ENCODE measurements at places on chromosomes 7 and 10.

- DNase-seq, result no peak
Observed at GRCh38 chr10:114876602-114877300, 55.2 kb downstream of the FHIP2A start.

GRCh38 chr7:24932815-24933214 lies 47.2 kb downstream of the OSBPL3 start:
- DNase-seq, result no peak

DNA sequence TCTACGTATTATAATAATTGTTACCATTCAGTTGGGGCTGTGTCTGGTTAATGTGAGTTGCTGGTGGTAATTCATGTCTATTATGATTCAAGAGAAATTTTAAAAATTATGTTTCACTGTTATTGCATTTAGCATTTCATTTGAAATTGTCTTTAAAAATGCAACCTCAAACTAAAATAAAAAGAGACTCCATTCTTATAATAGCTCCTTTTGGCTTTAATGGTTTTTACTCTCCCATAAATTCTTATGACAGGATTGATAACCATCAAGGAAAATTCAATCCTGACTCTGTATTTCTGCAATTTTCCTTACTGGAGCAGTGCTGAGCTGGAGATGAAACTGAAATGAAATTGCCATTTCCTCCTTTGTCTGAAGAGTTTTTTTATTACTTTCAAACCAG lies 262.7 kb downstream of the REEP3 start:
- no peak for DNase-seq

DNA sequence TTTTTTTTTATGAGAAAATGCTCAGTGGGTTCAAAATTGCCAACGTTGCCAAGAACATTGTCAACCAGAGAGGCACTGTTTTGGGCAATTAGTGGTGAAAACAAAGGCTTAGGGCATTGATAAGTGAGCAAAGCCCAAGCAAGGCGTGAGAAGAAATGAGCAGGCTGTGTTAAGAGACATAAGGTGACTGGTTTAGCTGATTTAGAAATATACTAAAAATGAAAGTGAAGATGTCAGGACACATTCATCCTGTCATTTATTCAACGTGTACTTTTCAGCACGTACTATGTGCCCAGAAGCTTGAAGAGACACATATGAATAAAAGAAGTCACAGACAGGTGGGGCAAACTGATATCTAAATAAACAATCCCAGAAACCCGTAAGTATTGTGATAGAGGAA lies 31.8 kb downstream of the AOAH start:
- no peak for DNase-seq

GRCh38 chr7:51315393-51316261 lies 982 bp downstream of the COBL start:
- no peak for DNase-seq

DNA sequence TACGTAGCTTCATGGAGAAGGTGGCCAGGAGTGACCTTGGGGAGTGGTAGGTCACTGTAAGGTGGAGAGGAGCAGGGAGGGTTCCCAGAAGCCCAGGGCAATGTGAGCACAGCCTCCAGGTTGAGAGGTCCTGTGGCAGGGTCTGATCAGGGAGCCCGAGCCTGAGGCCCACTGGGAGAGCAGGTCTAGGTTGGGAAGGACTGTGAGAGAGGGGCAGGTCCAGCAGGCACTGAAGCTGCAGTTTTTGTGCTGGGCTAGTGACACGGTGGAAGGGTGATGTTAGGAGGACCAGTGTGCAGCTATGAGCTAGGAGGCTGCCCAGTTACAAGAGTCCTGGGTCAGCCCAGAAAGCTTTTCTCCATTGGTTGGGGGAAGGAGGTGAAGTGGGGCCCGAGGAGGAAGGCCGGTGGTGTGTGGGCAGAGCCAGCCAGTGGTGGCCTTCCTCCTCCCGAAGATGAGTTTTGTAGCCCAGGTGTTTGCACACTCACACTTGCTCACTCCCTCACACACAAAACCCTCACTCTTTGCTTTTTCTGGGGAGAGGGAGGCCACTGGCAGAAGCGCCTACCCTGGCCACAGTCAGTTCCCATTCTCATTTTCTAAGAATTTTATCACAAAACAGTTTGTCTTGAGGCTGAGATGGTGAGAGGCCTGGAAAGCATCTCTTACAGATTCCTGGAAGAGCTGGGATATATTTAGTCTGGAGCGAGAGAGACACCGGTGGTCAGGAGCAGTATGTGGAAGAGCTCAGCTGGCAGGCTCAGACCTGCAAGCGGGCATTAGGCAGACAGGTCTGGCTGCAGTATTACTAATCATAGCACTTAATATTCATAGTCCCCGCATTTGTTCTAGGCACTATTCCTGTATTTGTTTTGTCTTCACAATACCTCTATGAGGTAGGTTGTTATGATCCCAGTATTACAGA lies 57.1 kb downstream of the ZNF467 start:
- no peak for DNase-seq

DNA sequence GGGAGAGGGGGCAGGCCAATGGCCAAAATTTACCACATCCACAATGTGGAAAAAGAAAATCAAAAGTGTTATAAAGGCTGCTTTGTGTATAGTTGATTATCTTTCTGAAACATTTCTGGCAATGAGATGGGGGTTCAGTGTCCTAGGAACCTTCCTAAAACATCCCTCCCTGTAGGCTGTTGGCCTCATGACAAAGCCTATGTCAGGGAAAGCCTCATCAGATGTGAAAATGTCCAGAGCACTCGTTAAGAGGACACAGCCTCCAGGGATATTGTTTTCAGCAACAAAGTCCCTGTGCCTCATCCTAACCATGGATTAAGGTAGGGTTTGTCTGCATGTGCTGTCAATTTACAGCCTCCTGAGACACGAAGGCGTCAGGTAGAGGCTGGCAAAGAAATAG lies 17.0 kb downstream of the SUN3 start:
- no peak for DNase-seq

DNA sequence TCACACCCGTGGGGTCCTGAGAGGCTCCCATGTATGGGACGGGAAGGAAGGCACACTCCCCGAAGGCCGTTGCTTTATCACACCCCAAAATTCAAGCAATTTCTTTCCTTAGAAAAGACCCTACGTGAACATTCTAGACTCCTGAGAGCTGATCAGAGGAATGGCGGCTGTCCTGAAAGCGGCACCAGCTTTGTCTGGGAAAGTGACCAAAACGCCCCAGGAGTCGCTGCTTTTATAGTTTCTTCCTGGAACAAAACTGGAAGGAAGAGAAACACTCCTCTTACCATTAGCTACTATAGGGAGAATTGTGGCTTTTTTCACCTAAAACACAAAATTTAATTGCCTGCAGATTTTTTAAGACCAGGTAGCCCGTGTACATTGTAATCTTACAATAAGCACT lies 261.8 kb upstream of the RNF32 start:
- DNase-seq, result no peak

DNA sequence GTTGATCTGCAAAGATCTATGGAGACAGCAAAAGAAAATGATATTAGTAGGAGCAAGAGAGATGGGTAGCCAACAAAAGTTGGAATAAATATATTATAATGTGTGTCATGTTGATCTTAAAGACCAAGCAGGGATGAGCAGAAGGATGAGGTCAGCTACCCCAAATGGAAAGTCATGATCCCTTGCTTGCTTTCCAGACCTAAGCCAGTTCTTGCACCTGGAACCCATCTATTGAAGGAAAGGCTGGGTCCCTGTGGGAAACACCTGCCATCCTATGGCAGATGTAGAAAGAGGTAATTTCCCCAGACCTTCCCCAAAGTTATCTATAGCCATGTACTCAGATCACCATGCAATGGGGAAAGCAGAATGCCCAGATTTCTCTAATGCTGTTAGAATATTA lies 52.5 kb downstream of the LYZL2 start:
- DNase-seq, result no peak

- DNase-seq, result no peak
Observed at GRCh38 chr10:127906548-127907377, at the start of gene PTPRE. PTPRE (plus strand) TSS chr10:127907103; CDS start chr10:128040882, 133,779 bp downstream.

- DNase-seq, result no peak
Observed at GRCh38 chr7:108592646-108593201, 23.1 kb downstream of the DNAJB9 start.

GRCh38 chr10:63128443-63128842 lies 4.7 kb upstream of the NRBF2 start:
- no peak for DNase-seq

GRCh38 chr10:126933116-126933515 lies 27.9 kb downstream of the DOCK1 start:
- DNase-seq, result no peak

DNA sequence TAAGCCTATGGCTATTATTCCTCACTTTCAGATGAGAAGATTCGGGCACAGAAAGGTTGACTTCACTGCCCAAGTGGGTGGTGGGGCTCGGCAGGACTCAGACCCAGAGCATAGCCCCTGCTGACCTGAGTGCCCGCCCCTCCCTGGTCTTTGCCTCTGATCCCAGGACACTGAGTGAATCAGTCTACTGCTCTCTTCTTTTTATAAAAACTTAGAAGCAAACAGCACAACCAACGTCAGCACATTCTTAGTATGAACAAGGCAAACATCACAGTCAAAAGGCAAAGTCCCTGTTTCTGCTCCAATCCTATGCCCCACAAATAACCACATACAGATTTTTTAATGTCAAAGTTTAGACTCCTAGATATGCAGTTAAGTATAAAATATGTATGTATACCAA lies 237.8 kb downstream of the ZMYND11 start:
- no peak for DNase-seq

GRCh38 chr10:71693377-71693776 lies 26.2 kb downstream of the C10orf105 start:
- DNase-seq, result no peak

- no peak for DNase-seq
Observed at GRCh38 chr10:7407368-7408290, 3.2 kb downstream of the SFMBT2 start.

- DNase-seq, result no peak
Observed at GRCh38 chr7:2301511-2301863, 12.8 kb downstream of the SNX8 start.

DNA sequence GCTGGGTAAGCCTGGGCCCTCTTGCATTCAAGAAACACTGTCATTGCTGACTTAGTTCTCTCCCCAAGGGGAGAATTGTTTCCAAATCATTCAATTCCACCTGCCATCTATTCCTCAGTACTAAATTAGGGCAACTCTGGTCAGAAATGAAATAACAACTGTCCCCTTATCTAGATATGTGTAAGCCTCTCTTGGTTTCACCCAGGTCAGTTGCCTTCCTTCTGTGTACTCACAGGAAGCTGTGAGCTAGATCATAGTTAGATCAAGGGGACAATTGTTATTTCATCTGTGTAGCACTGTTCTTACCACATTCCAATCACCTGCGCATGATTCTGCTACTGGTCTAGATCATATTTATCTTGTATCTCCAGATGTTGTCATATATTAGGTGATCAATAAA lies 483.0 kb upstream of the SORCS1 start:
- DNase-seq, result no peak

- DNase-seq, result no peak
Observed at GRCh38 chr7:128381161-128381821, 19.8 kb upstream of the PRRT4 start.

DNA sequence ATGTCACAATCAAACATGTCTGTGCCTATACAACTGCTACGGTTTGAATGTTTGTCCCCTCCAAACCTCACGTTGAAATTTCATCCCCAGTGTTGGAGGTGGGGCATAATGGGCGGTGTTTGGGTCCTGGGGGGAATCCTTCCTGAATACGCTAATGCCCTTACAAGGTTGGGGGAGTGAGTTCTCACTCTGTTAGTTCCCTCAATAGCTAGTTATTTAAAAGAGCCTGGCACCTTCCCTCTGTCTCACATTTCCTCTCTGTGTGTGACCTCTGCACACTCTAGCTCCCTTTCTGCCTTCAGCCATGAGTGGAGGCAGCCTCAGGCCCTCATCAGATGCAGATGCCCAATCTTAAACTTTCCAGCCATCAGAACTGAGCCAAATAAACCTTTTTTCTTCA lies 129.5 kb downstream of the GRM8 start:
- no peak for DNase-seq

- DNase-seq, result no peak
Observed at GRCh38 chr7:32500922-32501341, 5.6 kb downstream of the AVL9 start.

DNA sequence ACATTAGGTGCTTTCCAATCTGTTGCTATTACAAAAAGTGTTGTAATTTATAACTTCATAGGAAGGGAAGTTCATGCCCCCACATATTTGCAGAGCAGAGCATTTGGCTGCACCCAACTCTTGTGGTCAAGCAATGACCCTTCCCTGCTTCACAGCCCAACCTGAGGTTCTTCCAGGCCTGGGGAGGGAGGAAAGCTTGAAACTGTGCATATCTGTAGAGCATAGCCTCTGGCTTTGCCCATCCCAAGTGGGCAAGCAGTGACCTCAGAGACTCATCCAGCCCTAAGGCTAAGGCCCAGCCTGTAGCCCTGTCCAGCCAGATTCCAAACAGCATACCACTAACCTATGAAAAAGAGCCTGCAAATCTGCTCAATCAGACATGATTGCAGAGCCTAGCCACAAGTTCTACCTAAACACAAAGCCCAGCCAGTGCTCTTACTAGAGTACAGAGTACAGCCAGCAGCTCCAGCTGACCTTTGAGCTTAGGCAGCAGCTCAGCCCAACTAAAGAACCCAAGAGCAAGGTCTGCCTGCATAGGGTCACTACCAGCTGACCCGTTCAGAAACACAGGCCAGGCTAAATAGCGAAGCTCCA lies 14.4 kb upstream of the GSTK1 start:
- no peak for DNase-seq

GRCh38 chr10:117425974-117426566 lies 50.8 kb upstream of the PDZD8 start:
- DNase-seq, result no peak

- DNase-seq, result peak; percentile 75
Observed at GRCh38 chr7:131103997-131104396, 223.7 kb upstream of the MKLN1 start.

- no peak for DNase-seq
Observed at GRCh38 chr10:78494179-78494578, 460.5 kb downstream of the RPS24 start.

Measured in AG09309 (cell line).